ENCODE measurements at places on chromosomes 6 and 20. TPM values are rescaled to one million over a fixed set of nuclear protein-coding genes. Genes with fewer than 3 reads are reported as not detected.

- no peaks in the 10 kb centered on the region for H3K4me1 ChIP-seq
- H3K4me3 ChIP-seq, result no peak overlapping the region
- H3K27me3 ChIP-seq, result no peaks in the 10 kb centered on the region
- H3K36me3 ChIP-seq, result no peaks in the 10 kb centered on the region
- no peak for DNase-seq
- no peak overlapping the region for H3K27ac ChIP-seq
Measured at GRCh38 chr6:163419413-163420288, 5.1 kb downstream of the QKI start.

GRCh38 chr6:166162599-166163342 is 4.9 kb downstream of the TBXT start:
- H3K4me3 ChIP-seq, result no peak overlapping the region
- no peaks in the 10 kb centered on the region for H3K27me3 ChIP-seq
- no peaks in the 10 kb centered on the region for H3K36me3 ChIP-seq
- H3K27ac ChIP-seq, result no peak overlapping the region
- peaks cover 32% of the 10 kb centered on the region for H3K4me1 ChIP-seq

The CCM2L gene
- total RNA-seq, result 0.78 TPM

DNA sequence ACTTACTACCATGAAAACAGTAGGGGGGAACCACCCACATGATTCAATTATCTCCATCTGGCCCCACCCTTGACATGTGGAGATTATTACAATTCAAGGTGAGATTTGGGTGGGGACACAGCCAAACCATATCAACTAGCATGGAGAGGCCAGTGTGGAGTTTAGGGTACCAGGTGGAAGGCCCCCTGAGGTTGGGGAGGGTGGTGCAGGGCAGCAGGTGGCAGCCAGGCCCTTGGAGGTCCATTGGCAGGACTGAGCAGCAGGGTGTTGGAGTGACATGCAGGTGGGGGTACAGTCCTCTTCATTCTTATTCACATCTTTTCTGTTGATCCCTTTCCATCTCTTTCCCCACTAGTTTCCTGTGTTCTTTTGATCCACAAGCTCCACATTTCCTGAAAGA is 42.9 kb downstream of the PHACTR3 start:
- no peak overlapping the region for H3K27ac ChIP-seq
- H3K36me3 ChIP-seq, result no peaks in the 10 kb centered on the region
- no peaks in the 10 kb centered on the region for H3K27me3 ChIP-seq
- H3K4me3 ChIP-seq, result no peak overlapping the region

GRCh38 chr6:12533586-12533985 is 183.0 kb upstream of the PHACTR1 start:
- H3K27me3 ChIP-seq, result no peaks in the 10 kb centered on the region
- H3K36me3 ChIP-seq, result no peaks in the 10 kb centered on the region
- DNase-seq, result no peak
- H3K27ac ChIP-seq, result no peak overlapping the region
- peaks cover 10% of the 10 kb centered on the region for H3K4me1 ChIP-seq

DNA sequence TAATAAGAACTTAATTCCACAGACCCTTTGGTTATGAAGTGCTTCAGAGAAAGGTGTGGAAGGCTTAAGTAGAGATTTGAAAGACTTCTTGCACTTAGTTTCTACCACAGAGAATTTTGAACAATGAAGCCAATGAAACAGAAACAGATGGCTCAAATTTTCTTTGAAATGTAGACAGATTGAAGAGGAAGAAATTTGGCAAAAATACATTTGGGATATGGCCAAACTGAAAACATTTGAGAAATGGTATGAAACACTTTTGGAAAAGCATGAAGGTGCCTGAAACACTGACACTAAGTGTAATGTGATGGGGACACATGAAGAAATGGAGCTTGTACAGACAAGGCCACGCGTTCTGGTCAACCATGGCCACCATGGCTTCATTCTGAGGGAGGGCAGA is 272.4 kb upstream of the EXOC2 start:
- no peaks in the 10 kb centered on the region for H3K27me3 ChIP-seq
- H3K4me3 ChIP-seq, result no peak overlapping the region
- DNase-seq, result no peak
- H3K27ac ChIP-seq, result no peak overlapping the region
- no peaks in the 10 kb centered on the region for H3K36me3 ChIP-seq

DNA sequence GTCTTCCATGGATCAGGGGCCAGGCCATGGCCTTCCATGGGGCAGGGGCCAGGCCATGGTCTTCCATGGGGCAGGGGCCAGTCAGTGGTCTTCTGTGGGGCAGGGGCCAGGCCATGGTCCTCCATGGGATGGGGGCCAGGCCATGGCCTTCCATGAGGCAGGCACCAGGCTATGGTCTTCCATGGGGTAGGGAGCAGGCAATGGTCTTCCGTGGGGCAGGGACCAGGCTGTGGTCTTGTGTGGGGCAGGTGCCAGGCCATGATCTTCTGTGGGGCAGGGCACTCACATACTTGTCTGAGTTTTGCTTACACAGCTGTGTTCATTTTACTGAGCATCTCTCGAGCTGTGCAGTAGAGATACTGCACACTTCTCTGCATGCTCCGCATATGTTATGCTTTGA is 57.3 kb upstream of the THBS2 start:
- H3K27ac ChIP-seq, result no peak overlapping the region
- no peaks in the 10 kb centered on the region for H3K27me3 ChIP-seq
- no peaks in the 10 kb centered on the region for H3K4me1 ChIP-seq
- no peak for DNase-seq
- H3K4me3 ChIP-seq, result no peak overlapping the region

GRCh38 chr6:118469468-118469867 is 78.6 kb upstream of the PLN start:
- H3K27me3 ChIP-seq, result no peaks in the 10 kb centered on the region
- H3K36me3 ChIP-seq, result no peaks in the 10 kb centered on the region
- no peak overlapping the region for H3K4me3 ChIP-seq
- H3K4me1 ChIP-seq, result no peaks in the 10 kb centered on the region
